CD4-positive, alpha-beta T cell treated with Interleukin-15 for 1 hour (primary cell): ENCODE measurements at places on chromosomes 12 and 14.

GRCh38 chr12:91225316-91225715 is 42.7 kb upstream of the DCN start:
- DNase-seq, result no peak

DNA sequence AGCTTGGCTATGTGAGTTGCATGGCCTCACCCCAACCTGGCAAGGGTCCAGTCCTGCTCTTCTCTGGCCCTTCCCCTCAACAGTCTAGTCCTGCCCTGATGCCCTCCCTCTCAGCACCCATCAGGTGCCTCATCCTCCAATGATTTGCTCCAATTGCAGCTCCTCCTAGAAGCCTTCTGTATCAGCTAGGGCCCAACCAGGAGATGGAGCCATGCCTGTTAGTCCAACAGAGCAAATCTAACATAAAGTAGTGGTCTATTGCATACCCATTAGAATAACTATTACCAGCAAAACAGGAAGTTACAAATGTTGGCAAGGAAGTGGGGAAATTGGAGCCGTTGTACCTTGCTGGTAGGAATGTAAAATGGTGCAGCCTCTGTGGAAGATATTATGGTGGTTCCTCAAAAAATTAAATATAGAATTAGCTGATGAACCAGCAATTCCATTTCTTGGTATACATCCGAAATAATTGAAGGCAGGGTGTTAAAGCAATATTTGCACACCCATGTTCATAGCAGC is 163.5 kb downstream of the VRK1 start:
- DNase-seq, result no peak

DNA sequence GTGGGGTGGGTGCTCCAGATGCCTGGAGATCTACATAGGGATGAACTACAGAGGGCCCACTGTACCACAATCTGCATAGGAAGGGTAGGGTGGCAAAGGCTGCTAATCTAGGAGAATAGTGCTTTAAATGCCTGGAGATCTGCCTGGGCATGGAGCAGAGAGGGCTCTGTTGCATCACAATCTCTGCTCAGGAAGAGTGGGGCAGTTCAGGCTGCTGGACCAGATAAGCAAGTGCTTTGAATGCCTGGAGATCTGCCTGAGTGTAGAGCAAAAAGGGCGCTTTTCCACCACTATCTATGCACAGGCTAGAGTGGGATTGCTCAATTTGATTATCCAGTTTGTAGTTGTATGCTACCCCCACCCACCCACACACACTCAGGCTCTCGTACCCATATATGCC is 886.3 kb upstream of the SEL1L start:
- DNase-seq, result no peak

- peak; percentile 30 for DNase-seq
These were observed 202.0 kb downstream of the PPM1H start for GRCh38 chr12:62732861-62733427.

- no peak for DNase-seq
These were observed 377.8 kb downstream of the DPF3 start for GRCh38 chr14:72515779-72516770.

GRCh38 chr12:110361216-110361615 is 42.3 kb downstream of the ANAPC7 start:
- no peak for DNase-seq

GRCh38 chr14:93975791-93976476 is 436 bp downstream of the ASB2 start:
- DNase-seq, result no peak

GRCh38 chr12:17571047-17571446 is 518.9 kb downstream of the RERGL start:
- DNase-seq, result no peak

GRCh38 chr14:63362389-63362819 is 43.7 kb upstream of the GPHB5 start:
- no peak for DNase-seq

GRCh38 chr12:108731866-108732461 is 646 bp upstream of the CORO1C start:
- DNase-seq, result peak; percentile 96

- no peak for DNase-seq
These were observed 72.8 kb downstream of the ANKS1B start for GRCh38 chr12:99911967-99912366.

GRCh38 chr12:19217446-19217845 is 87.9 kb downstream of the PLEKHA5 start:
- DNase-seq, result no peak

- DNase-seq, result peak; percentile 49
These were observed 13.9 kb upstream of the TNFRSF1A start for GRCh38 chr12:6355491-6356373.

DNA sequence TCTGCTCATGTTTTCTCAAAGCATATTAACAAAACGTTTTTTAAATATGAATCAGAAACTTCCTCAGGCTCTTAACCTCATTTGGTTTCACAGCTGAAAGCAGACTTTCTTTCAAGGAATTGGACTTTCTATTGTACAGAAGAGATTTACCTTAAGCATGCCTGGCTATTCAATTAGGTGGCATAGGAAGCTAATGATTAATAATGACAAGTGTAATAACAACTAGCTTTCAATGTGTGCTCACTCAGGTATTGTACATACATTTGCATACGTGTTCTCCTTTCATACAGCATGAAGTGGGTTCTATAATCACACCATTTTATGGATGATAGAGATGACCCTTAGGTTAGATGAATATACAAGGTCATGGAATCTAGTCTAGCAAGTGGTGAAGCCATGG is 115.7 kb downstream of the ANO6 start:
- no peak for DNase-seq

DNA sequence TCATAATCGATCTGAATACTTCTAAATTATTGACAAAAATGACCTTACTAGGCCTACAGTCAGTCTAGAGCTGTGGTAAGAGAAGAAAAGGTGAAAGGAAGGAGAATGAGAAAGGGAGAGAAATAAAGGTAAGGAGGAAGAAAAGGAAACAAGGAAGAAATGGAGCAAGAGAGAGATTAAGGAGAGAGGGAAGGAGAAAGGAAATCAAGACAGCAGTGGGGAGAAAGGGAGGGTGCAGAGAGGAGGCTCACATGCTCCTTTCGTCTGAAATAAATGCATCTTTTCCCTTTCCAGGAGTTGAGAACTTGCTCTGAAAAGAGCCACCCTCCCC is 3.7 kb downstream of the RNASE9 start:
- DNase-seq, result no peak
